ENCODE measurements at places on chromosomes 5 and 9.

DNA sequence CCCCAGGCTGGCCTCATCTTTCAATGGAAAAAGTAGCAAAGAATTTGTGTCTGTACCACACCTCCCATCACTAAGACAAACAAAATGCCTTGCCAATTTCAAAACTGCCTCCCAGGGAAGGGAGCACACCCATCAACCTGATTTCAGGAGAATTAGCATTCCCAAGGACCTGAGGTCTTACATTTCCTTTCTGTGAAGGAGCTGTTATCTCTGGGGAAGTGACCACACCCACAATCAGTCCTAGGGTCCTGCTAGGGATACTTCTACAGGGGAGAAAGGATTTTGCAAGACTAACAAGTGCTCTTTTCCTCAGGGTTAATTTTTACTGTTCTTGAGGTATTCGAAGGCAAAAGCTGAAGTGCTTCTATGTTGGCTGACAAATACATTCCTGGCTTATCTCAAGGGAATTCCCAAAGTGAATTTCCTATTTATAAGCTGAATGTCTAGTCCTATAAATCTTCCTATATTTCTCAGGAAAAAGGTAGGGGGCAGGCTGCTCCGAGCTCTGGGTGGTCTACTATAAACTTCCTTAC is 97.4 kb upstream of the ITGA1 start:
- DNase-seq, result no peak

- peak; percentile 90 for DNase-seq
Observed at GRCh38 chr5:131382407-131383395, 118.8 kb downstream of the CDC42SE2 start.

- DNase-seq, result no peak
Observed at GRCh38 chr5:39355324-39355723, 9.0 kb downstream of the C9 start.

DNA sequence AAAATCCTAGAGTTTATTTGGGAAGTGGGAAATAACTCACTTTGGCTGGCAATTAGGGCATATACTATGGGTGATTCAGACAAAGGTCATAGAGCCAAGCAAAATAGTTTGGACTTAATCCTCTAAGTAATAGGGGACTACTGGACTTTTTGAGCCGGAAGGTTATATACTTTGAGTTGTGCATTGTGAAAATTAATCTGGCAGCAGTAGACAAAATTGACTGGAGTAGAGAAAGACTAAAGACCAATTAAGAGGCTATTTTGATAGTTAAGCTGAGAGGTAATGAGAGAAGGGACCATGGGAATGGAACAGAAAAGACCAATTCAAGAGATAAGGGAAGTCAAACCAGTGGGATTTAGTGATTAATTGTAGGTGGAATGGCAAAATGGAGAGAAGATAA is 28.9 kb downstream of the COX7C start:
- DNase-seq, result no peak

- DNase-seq, result no peak
Observed at GRCh38 chr9:94743035-94743954, 16.8 kb downstream of the AOPEP start.

- no peak for DNase-seq
Observed at GRCh38 chr5:100772548-100772947, 130.5 kb downstream of the ST8SIA4 start.

- no peak for DNase-seq
Observed at GRCh38 chr9:123378956-123379660, 23.1 kb downstream of the CRB2 start.

GRCh38 chr5:114204923-114205322 is 156.9 kb upstream of the KCNN2 start:
- DNase-seq, result no peak

- no peak for DNase-seq
Observed at GRCh38 chr5:56325039-56325438, 91.9 kb upstream of the ANKRD55 start.

- no peak for DNase-seq
Observed at GRCh38 chr9:134294153-134295071, 31.8 kb upstream of the RXRA start.

DNA sequence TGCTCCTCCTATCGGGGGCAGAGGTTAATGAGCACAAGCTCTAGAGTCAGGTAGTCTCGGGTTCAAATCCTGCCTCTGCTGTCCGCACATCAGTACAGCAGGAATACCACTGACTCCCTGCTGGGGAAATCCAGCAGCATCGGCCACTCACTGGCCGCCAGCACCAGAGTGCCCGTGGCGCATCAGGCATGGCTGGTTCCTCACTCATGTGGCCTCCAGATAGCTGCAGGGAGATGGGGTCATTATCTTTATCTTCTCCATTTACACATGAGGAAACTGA is 137.6 kb upstream of the COL5A1 start:
- no peak for DNase-seq

DNA sequence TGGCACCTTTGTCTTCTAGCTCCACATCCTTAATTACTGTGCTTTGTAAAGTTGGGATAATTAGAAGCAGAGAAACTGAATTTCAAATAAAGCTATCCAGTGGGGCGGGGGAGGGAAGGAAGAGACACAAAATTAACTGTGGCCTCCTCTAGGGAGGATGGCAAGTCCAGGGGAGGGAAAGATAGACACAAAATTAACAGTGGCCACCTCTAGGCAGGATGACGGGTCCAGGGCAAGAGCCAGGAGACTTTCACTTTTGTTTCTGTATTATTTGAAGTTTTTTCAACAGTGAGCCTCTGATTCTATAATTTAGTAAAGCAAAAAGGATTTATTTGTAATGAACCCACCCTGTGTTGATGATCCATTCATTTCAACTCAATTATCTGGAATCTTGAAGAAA is 335.9 kb downstream of the MSX2 start:
- no peak for DNase-seq

GRCh38 chr9:96175796-96176195 is 126.2 kb downstream of the HSD17B3 start:
- DNase-seq, result no peak

DNA sequence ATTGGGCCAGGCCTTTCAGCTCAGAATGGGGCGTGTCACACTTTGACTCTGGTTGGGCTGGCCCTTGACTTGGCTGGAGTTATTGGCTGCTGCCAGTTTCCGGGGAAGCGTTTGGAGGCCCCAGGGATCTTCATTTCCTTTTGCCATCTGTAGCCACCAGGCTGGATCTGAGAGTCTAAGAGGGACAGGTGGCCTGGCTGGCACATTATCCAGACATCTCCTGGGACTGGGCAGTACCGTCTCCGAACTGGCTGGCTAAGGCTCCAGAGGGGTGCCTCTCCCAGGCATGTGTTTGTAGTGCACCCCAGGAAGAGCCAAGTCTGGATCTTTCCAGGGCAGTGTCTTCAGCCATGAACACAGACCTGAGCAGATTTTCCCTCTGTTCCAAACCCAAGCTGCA is 9.7 kb upstream of the JADE2 start:
- DNase-seq, result no peak

DNA sequence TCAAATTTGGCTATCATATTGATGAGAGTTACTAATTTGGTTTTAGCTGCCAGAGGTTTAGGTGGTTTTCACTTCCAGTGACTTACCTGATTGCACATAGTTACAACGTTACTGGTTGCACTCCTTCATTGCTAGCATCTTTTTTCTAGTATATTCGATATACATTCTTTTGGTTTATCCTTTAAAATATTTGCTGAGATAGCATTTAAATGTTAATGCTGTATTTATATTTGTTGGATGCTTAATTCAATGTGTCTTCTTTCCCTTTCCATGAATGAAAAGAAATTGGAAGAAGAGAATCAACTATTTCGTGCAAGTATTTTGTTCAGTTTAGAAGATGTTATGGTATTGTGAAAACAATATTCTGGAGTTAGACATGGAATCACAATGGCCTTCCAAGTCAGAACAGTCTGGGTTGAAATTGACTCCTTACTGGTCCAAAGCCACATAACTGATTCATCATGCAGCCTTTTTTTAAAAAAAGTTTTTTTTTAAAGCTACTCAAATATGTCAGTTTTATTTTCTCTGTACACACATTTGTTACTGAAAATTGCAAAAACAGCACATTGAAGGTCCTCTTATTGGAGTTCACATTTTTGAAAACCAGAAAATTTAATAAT is 2.2 kb downstream of the SPIN1 start:
- no peak for DNase-seq

DNA sequence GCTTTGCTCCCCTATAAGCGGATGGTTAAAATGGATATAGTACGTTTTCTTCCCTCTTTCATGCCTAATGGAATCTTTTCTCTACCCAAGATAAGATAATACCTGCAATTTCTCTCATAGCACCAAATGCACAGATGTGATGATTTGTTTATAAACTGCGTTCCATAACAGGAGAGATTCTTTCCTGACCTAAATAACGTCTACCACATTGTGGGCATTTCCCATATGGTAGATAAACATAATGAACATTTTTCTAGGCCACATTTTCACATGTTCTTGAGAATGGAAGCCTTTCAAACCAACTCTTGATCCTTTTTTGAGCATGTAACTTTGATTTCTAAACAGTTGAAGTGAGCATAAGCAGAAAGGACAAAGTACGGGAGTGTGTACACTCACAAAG is 448.5 kb downstream of the CSNK1G3 start:
- DNase-seq, result no peak

DNA sequence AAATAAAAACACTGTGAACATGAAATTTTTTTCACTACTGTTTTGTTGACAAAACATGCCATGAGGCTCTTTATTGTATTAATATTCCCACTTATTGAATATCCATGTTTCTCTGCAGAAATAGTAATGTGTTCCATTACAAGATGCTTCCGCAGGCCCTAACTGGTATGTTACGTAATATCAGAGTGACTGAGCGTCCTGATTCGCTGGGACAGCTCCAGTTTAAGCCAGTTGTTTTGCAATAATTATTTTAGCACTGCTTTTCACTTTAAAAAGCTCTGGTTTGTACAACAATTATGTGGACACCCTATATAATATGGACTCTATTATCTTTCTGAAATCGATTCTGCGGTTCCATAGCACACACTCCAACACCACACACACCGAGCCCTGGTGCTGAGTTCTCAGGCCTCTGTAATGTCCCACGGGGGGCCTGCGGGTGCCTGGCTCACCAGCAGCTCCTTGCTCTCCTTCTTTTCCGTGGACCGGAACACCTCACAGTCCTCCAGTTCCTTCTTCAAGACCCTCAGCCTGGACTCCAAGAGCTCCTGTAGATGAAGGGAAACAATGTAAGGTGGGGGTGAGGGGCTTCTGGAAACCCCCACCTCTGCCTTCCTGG is 1.8 kb downstream of the TRIM7 start:
- DNase-seq, result no peak

GRCh38 chr9:77158772-77159513 is 18.4 kb upstream of the VPS13A start:
- no peak for DNase-seq

DNA sequence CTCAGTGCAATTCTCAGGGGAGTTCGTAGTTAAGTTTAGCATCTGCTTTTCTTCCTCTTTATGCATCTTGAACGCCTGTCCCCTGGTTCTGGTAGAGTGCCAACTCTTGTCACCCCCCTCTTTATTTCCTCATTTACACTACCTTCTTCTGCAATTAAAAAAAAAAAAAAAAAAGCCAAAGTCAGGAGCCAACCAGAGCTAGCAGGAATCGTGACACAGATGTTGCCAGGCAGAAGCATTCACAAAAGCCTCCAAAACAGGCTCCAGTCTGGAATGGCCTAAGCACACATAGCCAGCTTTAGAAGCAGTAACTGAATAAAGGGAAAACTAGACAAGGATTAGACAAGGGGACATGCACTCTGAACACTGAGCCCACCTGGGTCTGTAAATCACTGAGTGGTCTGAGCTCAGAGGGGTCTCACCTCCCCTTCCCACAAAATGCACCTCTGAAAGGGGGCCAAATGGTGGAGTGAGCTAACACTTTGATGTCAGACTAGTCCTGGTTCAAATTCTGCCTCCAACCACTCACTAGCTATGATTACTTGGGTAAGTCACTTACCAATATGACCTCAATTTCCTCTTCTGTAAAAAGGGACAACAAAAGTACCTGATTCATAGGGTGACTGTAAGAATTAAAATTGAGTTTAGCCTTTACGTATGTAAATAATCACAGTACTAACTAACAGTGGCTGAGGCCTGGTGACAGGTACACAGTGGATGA is 2.0 kb downstream of the CD74 start:
- peak; percentile 71 for DNase-seq

DNA sequence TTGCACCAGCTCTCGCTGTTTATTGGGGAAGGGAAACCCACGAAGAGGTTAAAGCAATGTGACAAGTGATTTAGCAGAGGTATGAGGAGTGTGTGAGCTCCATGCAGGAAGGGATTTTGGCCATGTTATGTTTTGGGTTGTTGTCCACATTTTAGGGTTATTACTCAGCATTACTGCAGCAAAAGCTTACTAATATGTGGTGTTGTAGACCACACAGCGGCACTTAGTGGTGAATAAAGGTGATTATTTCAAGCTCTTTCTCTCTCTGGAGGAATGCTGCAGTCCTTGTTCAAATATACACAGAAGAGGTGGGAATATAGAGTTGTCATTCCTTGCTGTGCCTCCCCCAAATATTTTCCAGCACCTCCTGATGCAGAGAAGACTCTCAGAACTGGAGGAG is 29.7 kb upstream of the AKNA start:
- no peak for DNase-seq

DNA sequence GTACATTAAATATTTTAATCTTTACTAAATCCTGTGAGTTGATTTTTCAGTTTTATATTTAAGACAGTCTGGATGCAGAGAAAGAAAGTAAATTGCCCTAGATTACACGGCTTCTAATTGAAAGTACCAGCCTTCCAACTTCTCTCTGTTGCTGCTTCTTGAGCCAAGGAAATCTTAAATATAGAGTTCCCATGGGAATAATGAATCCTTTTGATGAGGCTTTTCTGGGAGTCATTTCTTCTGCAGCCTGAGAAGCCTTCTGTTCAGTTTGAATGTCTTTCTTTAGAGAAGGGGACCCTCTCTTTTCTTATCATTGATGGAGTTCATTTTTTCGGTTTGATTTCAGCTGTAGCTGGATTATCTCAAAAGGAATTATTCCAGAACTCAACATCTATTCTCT is 317.3 kb upstream of the PTPRD start:
- DNase-seq, result no peak

GRCh38 chr9:2469681-2470221 is 151.8 kb upstream of the VLDLR start:
- no peak for DNase-seq
